ENCODE measurements at places on chromosomes 4 and X. TPM values are rescaled to one million over a fixed set of nuclear protein-coding genes. Genes with fewer than 3 reads are reported as not detected.

Gene UGT2B11
- polyA plus RNA-seq, result 0.10 TPM

- no peak for DNase-seq
Observed at GRCh38 chr4:177239878-177240277, 69.8 kb upstream of the NEIL3 start.

DNA sequence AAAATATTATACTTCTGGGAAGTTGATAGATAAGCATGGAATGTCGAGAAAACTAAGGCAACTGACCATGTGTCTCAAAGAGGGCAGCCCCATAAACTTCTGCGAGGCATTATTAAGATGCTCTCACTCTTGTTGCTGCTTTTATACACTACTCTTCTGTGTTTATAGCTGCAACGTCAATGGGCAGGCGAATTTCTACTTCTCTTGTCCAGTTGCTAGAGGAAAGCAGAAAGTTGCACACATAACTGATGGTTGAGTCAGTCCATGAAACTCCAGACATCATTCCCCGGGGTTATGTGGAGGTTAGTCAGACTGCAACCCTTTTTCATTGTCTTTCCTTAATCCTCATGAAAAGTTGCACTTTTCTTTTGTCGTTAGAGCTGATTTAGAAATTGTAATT, 39.8 kb downstream of the VCX3B start:
- DNase-seq, result no peak

Gene IL3RA
- 17.8 TPM for polyA plus RNA-seq

Gene RNF212
- polyA plus RNA-seq, result 11.0 TPM

Data from right lung (tissue), 10 donors.